ENCODE measurements at places on chromosomes 11 and 22.

DNA sequence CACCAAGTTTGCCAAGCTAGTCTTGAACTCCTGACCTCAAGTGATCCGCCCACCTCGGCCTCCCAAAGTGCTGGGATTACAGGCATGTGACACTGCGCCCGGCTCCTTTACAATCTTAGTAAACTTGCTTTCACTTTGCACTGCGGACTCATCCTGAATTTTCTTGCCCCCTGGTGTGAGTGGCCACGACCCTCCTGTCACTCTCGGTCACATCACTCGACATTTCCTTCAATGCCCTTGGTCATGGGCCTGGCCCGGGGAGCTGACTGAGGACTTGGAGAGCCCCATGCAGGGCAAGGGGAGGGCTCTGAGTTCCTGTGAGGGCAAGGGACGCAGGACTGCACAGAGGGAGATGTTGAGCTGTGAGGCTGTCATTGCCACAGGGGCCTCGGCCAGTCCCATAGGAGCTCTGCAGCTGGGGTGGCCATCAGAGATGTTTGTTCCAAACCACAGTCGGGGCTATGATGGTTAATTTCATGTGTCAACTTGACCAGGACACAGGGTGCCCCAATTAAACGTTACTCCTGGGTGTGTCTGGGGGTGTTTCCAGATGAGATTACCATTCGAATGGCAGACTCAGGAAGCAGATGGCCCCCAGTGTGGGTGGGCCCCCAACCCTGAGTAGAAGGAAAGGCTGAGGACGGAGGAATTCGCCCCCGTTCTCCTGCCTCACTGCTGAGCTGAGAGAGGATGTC, 21.2 kb downstream of the A4GALT start:
- DNase-seq = no peak

DNA sequence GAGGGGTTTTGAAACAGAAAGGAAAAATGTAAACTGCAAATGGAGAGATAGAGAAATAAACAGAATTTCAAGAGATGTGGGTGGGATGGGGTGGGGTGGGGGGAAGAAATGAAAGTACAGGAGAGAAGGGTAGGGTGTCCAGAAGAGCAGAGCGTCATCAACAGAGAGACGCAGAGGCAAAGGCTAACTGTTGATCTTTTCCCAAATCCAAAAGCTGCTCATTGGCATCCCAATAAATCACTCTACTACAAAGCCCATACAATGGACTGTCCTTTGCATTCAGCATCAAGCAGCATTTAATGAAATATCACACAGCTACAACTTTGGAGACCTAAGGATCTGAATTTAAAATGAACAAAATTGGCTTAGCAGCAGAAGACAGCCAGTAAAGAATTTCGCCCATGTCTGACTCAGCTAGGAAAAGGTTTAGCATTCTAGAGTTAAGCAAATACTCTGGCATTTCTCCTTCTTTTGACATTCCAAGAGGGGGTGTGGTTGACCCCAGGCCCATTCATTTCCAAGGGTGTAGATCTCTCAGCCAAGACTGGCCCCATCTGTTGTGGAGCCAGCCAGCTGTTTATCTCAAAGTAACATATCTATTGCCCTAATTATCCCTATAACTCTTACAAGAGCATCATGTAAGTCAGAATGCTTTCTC, 1.5 kb downstream of the RAB30 start:
- no peak for DNase-seq

DNA sequence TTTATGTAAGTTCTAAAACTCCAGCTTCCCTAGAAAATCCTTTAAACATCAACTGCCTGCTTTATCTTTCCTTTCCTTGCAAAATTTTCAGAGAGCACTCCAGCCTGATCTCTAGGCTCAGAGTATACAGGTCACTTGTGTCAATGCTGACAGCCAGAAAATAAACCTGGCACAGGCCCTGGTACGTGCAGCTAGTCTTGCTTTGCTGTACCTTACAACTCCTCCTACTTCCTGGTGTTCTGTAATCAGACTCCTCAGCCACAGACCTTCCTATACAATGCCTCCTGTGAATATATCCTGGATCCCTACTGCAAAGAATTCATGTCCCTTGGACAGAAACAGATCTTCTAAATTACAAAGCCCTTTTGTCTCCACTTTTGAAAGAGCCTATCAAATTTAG, 24.2 kb upstream of the TMEM123 start:
- DNase-seq = no peak

- no peak for DNase-seq
Observed at GRCh38 chr22:22935546-22936157, 48.0 kb downstream of the IGLL5 start.

DNA sequence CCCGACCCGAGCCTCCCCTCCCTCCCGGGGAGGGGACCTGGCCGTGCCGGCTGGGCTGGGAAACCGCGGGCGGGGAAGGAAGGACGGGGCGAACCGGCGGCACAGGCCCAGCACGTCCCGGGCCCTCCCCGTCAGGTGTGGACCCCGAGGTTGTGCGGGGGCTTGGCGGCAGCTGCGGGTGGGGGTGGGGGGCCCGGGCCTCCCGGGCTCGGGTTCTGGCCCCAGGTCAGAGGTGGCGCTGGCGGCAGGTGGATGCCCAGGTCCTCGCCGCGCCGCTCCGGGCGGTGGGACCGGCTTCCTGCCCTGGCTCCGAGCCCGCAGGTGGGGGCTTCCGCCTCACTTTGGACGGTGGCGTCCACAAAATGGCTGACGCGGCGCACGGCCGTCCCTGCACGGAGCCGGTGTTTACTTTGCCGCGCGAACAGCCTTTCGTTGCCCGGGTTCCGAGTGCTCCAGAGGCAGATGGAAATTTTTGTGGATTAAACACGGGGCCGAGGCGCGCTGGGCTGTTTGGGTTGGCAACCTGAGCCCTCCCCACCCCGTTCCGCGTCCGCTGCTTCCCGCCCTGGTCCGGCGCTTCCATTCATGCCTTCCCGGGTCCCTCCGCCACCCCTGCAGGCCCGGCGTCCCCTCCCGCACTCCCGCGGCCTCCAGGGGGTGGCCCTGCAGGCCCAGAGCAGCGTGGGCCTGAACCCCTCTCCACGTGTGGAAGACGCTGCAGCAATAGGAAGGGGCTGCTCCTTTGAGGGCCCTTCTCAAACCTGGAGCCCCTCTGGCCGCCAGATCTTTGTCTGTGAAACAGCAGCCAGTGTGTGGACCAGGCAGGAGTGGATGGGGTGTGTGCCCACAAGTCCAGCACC, 92.0 kb upstream of the KCNQ1OT1 start:
- no peak for DNase-seq

GRCh38 chr11:30364139-30364836, 41.4 kb downstream of the ARL14EP start:
- no peak for DNase-seq

DNA sequence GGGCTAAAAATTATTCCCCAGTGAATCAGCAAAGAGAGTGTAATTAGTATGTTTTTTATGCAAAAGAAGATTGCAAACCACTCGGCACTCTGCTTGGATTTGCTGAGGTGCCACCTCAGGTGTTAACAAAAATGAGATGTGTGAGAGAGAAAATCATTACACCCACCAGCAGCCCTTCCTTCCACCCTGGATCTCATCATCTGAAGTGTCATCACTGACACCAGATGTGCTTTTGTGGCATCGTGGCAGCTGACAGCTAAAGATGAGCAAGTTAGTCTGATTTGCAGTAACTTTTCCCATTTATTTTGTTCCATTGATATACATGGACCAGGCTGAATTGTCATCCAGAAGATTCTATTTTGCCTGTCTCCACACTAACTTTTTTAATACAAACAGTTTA, 44.6 kb upstream of the PAK1 start:
- DNase-seq = no peak

DNA sequence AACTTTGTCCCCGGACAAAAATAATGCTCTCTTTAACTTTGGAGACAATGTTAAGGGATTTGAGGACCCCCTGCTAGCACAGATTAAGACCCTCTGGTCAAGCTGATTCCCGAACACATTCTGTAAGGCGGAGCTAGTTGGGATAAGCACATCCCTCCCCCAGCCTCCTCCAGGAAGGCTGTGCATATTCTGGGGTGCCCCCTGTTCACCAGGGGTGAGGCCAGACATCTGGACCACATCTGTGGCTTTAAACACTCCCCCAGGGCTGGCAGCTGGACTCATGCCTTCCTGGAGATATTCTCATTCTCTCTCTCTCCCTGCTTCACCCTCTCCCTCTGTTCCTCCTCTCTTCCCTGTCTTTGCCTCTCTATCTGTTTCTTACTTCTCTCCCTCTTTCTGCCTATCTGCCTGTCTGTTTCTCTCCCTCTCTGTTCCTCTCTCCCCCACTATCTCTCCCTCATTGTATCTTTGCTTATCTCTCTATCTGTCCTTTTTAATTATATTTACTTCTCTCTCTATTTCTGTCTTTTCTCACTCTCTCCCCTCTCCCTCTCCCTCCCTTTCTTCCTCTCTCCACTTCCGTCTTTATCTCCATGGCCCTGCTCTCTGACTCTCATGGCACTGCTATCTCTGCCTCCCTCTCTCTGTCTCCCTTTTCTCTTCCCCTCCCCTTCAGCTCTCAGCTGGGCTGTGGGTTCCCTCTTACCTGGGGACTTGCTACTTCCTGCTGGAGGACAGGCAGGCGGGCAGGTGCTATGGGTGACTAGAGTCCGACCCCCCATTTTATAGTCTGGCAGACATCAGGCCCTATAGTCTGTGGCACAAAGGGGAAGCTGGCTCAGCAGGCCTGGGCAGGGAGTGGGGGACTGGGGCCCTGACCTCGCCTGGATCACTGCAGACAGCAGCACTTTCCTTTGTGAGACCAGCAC, at the start of gene CRYBB1:
CRYBB1 (minus strand) TSS at position 757 of the 929 bp plus-strand sequence. CDS start 1,708 bp downstream, outside the sequence.
- DNase-seq = no peak

DNA sequence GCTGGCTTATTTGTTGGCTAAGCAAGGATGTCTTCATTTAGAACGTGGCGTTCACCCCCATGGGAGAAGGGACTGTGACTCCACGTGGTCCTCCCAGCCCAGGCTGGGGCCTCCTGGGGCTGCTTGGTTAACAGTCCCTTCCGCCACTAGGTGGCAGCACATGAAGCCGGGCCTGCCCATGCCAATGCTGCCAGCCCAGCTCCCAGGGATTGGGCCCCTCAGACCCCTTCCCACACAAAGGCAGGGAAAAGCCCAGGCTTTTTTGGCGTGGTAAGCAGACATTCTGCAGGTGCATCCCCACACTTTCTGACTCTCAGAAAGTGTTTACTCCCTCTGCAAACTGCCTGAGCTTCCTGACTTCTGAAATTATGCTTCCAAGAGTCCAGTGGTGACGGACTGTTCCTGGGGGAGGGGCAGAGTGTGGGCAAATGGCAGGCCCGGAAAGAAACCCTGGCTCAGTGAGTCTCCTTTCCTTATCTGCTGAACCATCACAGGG, 3.1 kb downstream of the CBX6 start:
- no peak for DNase-seq

DNA sequence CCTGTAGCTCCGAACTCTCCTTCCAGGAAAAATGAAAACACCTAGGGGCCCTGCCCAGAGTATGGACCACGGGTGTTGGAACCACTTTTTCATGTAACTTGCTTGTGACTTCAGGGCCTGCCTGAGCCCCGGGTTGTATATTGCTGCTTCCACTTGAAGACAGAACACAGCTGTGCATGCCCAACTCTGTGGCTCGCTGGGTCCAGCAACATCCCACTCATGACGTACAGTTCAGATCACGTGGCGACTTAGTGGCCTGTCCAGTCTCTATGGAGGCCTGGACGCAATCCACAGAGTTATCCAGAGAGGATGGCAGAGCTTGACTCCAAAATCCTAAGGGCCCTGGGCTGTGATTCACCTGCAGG, 6.8 kb downstream of the C11orf21 start:
- DNase-seq = no peak

GRCh38 chr11:114562166-114562916, 2.7 kb upstream of the NXPE1 start:
- DNase-seq = no peak

DNA sequence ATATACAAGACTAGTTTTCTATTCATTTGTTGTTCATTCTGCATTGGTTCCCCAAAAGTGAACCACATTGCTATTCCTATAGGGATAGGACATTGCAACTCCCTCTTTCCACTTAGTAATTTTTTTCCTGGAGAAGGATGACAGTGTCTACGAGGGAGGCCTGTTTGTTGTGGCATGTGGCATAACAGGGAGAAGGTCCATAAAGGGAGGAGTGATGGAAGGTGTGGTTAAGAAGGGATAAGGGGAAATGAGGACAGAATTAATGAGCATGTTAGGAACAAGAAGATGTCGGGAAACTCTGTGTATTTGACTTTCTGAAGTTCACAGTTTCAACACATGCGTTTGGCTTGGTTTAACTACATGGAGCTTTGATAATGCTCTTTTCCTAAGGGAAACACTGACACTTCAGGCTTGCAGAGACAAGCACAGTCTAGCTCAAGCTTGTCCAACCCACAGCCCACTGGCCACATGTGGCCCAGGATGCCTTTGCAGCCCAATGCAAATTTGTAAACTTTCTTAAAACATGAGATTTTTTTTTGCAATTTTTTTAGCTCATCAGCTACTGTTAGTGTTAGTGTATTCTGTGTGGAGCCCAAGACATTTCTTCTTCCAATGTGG, 149.7 kb downstream of the TRPC6 start:
- DNase-seq = no peak

DNA sequence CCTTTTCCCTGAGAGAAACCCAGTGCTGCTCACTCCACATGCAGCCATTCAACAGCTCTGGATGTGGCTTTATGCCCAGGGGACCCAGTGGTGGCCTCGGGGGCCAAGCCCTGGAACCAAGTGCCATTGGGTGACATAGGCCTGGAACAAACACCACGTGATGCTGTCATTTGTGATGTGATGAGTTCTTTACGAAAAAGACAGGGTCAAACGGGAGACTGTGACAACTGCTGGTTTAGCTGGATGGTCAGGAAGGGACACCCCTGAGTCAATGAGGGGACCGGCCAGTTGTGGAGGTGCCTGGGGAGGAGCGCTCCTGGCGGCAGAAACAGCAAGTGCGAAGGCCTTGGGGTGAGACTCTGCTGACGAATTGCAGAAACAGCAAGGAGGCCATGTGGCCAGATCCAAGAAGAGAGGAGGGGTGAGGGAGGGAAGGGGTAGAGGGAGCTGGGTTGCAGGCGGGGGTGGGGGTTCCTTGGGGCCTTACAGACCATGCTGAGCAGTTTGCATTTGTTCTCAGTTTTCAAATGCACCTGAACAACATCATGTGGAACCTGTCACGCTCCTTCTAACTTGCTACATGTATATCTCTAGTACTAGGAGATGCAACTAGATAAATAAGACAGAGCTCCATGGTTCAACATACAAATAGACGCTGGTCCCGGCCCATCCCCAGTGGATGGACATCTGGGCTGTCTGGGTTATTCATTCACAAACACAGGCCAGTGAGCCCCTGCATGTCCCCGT, 56.1 kb downstream of the IGLL5 start:
- DNase-seq = no peak
